ENCODE measurements at places on chromosomes 6 and 20.
A peak's percentile ranks its signal among the peaks of the same experiment; 100 is the strongest.

DNA sequence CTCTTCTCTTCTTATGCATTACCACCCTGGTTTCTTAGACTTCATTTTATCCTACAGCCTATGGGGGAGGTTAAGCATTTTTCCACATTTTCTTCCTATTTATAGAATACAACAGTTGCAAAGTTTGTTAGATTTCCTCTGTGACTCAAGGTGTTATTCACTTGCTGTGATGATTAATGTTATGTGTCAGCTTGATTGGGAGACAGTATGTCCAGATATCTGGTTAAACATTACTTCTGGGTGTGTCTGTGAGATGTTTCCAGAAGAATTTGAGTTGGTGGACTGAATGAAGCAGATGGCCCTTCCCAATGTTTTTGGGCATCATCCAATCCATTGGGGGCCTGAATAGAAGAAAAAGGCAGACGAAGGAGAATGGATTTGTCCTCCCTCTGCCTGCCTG is 131.3 kb downstream of the C6orf118 start:
- no peak for DNase-seq

DNA sequence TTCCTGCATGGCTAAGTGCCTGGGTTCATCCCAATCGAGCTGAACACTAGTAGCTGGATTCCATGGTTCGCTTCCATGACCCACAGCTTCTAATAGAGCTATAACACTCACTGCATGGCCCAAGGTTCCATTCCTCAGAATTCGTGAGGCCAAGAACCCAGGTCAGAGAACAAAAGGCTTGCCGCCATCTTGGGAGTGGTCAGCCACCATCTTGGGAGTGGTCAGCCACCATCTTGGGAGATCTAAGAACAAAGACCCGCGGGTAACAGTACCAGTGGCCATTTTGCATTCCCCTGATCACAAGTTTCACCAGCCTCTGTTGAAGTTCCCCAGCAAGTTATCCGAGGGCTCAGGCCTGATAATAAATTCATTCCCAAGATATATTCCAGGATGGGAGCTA is 179.6 kb downstream of the LMBRD1 start:
- DNase-seq, result no peak

GRCh38 chr6:102085257-102085656 is 691.7 kb downstream of the GRIK2 start:
- DNase-seq, result no peak

DNA sequence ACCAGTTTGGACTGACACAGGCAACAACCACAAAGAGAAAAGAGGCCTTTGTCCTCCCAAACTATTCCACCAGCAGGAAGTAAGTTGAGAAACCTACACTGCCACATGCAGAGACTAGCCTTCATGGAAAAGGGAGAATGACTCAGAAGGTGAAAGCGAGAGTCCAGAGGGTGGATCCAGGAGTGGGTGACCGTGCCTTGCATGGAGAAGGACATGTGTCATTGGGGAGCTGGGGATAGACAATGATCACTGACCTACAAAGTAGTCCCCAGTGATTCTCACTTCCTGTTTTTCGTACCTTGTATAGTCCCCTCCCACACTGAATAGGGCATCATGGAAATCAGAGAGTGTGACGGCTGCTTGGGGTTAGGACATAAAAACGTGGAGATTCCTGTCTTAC is 91.9 kb downstream of the MYLK4 start:
- no peak for DNase-seq

- no peak for DNase-seq
These were observed 90.6 kb upstream of the NAA20 start for GRCh38 chr20:19926591-19926990.

- DNase-seq, result no peak
These were observed 174.7 kb downstream of the TMEM242 start for GRCh38 chr6:157148391-157149323.

DNA sequence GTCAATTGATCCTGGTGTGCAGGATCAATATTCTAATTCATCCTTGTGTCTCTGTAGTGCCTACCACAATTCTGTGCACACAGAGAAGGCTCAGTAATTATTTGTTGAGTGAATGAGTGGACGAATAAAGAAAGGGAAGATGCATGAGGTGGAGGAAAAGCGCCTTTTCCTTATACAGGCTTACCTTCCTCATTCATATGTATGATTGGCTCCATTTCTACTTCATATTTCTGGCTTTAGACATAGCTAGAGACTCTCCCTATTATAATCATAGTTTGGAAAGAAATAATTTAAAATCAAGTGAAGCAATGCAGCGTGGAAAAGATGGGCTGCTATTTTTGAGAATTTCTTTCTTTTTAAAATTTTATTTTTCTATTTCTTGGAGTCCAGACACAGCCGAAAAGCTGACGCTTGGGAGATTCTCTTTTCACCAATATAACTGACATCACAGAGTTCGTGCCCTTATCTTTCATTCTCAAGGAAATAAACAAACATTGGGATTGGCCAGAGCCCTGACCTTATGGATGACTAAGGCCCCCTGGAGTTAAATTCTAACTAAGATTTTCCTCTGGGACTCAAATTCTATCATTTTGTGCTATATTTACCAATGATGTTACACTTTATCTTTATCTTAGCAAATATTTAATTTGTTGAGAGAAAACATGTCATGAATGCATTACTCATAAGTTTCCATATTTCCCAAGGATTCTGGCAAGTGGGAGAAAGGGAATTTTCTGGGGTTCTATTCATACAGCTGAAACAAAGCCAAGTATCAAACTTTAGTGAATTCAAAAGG is 48.1 kb downstream of the PRL start:
- no peak for DNase-seq

DNA sequence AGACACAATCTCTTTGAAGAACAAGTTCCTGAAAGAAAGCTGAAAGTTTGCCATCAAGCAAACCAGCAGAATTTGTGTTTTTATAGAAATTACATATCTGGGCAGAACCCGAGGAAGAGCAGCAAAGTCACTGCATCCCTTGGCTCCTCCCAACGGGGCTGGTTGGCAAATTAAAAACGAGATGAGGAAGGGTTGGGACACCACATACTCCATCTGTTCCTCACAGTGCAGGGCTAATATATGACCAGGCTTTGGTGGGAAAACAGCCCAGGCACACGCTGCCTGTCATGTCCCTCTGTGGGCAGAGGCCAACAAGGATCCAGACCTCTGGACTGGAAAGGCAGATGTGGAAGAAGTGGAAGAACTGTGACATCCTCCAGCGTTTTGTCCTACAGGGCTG is 607.3 kb downstream of the CDH26 start:
- no peak for DNase-seq

DNA sequence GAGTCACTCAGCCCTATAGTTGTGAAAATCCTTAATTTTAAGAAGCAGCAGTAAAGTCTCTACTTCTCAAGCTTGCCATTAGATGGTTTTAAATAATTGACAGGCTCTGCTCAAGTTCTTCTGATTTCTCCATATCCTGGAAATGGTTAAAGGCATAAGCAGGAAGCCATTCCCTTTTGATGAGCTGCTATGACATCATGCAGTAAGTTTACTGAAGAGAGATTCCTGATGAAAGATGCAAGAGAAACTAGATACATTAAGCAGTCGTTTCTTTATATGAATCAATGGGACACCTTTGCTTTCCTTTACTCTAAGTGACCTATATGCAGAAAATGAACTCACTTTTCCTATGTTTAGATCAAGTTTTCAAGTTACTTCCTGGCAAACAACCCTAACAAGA is 9.8 kb downstream of the POPDC3 start:
- DNase-seq, result no peak

- no peak for DNase-seq
These were observed 249.2 kb upstream of the PRDM1 start for GRCh38 chr6:105836889-105837288.

DNA sequence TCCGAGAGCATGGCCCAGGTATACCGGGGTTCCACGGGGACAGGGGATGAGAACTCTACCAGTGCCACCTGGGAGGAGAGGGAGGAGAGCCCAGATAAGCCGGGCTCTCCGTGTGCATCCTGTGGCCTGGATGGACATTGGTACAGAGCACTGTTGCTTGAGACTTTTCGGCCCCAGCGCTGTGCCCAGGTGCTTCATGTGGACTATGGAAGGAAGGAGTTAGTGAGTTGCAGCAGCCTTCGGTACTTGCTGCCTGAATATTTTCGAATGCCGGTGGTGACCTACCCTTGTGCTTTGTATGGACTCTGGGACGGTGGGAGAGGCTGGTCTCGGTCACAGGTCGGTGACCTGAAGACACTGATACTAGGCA is 1.3 kb downstream of the TDRD6 start:
- DNase-seq, result no peak

DNA sequence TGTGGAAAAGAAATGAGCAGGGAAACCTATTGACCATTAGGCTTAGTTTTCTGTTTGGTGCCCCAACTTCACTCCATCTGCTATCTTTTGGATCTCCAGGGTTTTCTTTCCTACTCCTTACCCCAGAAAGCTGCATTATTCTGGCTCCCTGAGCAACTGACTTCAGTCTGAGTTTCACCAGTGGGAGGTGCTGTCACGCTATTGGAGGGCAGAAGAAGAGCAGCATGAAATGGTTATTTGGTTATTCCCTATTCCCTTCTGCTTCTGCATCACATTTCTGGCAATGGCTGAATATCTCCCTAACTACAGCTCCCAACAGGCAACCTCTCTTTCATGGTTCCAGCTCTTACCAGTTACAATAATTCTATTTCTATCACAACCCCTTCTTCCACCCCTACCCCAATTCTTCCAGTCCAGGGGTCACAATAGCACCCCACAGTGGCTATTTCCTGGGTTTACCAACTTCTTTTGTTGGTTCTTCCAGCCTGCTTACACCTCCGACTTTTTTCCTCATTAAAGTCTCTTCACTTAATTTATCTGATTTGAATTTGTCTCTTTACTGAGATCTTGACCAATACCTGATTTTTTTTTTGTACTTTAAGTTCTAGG is 311.5 kb downstream of the PLCB1 start:
- no peak for DNase-seq

DNA sequence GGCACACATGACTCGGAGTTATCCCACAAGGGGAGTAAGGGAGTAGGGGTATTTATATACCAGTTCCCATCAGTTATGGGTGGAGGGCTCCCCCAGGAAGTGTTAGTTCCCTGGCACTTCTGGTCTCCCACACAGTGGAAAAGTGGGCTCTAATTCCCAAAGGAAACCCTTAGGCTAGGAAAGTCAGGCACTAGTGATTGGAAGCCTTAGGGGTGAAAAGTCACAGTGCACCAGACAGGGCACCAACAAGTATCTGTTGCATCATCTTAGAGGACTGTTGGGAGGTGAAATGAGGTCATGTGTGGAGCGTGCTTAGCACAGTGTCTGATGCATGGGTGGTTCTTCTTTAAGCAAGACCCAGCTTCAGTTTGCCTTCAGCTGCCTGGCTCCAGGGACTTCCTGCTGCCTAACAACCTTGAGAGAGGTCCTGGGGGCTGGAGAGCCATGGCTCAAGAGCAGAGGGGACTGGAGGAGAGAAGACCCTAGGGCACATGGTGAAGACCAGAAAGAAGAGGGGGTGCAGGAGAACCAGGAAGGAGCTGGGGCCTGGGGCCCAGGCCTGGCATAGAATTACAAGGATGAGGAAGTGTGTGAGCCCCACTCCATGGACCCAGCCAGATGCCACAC is 7.5 kb upstream of the FOXP4 start:
- peak; percentile 57 for DNase-seq

DNA sequence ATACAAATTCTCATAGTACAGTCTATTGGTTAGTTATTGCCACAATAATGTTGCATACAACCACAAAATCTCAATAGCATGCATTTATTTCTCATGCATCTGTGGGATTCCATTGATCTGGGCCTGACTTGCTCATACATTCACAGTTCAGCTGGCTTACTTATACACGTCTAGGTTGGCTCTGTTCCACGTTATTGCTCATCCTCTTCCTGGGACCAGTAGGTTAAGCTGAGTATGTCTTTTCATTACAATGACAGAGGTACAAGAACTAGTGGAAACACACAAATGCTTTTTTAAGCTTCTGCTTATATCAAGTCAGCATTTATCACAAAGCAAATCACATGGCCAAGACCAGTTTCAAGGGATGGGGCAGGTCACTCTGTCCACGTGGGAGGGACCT is 485.3 kb upstream of the BTBD3 start:
- no peak for DNase-seq

- DNase-seq, result no peak
These were observed 209.5 kb downstream of the SAMD5 start for GRCh38 chr6:147717991-147718390.
